Nucleus accumbens (tissue), 56 donors: ENCODE measurements at places on chromosomes 2 and 18.

DNA sequence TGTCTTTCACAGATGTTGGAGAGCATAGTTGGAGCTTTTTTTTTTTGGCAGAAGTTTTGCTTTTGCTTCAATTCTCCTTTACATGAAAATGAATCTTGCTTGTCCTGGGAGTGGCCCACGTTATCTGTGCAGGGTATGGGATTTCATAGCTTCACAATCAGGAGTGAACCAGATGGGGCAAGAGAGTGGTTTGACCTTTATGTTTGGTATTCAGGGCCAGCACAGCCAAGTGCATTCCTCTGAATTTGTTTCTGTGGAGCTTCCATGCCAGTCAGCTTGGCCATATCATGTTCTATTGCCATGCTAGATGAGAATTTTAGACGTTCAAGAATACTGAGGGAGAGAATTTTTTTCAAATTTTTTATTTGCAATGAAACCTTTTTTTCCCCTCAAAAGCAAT lies 116.6 kb downstream of the PRPF40A start:
- no peak for DNase-seq

DNA sequence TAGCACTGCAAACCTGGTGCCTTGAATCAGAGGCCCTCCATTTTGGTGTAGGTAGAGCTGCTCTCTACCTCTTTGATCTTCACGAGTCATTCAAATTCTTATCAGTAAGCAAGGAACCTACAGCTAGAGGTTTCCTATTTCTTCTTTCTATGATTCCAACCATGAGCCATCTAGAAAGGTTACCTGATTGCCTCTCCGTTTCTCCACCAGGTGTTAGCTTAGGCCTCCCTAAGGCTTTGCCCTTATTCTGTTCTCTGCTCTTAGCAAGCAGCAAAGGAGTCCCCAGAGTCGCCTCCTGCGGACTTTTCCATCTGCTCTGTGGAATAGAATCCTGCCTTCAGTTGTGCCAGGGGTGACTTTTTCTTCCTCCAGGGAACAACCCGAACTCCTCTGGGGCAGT lies 173.6 kb downstream of the GRB14 start:
- DNase-seq: no peak

- DNase-seq: no peak
These were observed 1.5 kb downstream of the XRCC5 start for GRCh38 chr2:216110620-216111019.

GRCh38 chr2:10891390-10891789 lies 20.3 kb upstream of the KCNF1 start:
- DNase-seq: no peak

GRCh38 chr2:201406077-201406662 lies 45.1 kb downstream of the TRAK2 start:
- DNase-seq: no peak

GRCh38 chr2:59892398-59892797 lies 661.1 kb downstream of the BCL11A start:
- DNase-seq: no peak

DNA sequence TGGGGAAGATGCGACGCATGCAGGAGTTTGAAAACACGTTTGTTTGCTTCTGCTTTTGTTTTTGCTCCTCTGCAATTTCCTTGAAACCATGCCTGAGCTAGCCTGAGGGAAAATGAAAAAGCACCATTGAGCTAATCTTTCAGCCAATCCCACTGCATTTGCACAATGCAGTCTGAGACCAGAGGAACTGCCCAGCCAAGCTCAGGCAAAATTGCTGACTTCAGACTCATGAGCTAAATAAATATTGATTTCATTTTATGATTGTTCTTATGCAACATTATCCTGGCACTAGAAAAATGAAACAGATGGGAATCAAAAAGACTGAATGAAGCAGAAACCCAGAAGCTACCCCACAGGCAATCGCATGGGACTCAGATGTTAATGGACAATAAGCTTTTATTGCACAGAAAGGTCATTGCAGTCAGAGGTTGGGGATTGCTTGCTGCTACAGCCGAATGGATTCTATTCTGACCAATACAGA lies 37.0 kb downstream of the TPRKB start:
- no peak for DNase-seq

DNA sequence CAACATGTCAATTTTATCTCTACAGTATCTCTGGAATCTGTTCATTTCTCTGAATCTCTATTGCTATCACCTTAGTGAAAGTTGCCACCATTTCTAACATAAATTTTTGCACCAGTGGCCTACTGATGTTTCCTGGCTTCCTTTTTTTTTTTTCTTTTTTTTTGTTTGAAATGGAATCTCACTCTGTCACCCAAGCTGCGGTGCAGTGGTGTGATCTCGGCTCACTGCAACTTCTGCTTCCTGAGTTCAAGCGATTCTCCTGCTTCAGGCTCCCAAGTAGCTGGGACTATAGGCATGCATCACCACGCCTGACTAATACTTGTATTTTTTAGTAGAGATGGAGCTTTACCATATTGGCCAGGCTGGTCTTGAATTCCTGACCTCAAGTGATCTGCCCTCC lies 35.1 kb downstream of the KCNJ13 start:
- DNase-seq: no peak

- DNase-seq: no peak
These were observed 523.1 kb upstream of the HS6ST1 start for GRCh38 chr2:128841803-128842202.

- no peak for DNase-seq
These were observed 789.4 kb upstream of the PIK3C3 start for GRCh38 chr18:41165625-41166024.

DNA sequence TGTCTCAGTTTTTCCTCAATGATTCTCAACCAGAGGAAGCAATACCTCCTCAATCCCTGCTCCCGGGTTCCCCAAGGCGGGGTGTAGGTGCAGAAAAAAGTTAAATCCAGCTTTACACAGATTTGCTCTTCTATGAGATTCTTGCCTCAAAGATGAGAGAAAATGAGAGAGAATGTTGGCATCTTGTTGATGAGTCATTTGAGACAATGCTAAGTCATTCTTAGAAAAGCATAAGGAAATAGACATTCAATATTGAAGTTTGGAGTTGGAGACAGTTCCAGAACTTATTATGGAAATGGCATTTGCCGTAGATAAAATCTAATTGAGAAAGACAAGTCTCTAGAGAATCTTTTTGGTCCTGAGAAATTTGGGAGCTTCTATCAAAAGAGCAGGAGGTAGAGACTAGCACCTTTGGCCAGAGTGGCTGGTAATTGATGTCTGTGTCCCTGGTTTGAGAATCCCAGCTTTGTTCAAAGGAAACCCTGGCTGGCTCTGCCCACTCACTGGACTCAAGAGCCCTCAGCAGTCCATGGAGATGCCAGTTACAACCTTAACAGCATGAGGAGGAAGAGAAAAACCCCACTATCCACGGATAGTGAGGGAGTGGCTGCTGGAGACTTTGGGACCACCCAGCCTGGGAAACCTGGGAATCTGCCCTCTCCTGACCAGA lies 181.2 kb downstream of the FAM124B start:
- no peak for DNase-seq

DNA sequence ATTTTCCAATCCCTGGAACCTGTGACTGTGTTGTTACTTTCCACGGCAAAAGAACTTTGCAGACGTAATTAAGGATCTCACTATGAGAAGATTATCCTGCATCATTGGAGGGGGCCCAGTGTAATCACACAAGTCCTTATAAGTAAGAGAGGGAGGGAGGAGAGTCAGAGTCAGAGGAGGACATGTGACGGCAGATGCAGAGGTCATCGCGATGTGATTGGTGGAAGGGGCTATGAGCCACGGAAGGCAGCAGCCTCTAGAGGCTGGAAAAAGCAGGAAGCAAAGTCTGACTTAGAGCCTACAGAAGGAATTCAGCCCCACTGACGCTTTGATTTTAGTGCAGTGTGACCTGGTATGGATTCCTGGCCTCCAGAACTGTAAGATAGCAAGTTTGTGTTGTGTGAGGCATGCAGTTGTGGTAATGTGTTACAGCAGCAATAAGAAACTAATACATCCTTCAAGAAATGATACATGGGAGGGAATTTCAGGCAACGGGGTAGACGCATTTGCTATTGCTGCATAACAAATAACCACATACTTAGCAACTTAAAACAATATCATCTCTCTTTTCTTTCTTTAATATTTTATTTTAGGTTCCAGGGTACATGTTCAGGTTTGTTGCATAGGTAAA lies 112.7 kb upstream of the SERPINE2 start:
- no peak for DNase-seq

DNA sequence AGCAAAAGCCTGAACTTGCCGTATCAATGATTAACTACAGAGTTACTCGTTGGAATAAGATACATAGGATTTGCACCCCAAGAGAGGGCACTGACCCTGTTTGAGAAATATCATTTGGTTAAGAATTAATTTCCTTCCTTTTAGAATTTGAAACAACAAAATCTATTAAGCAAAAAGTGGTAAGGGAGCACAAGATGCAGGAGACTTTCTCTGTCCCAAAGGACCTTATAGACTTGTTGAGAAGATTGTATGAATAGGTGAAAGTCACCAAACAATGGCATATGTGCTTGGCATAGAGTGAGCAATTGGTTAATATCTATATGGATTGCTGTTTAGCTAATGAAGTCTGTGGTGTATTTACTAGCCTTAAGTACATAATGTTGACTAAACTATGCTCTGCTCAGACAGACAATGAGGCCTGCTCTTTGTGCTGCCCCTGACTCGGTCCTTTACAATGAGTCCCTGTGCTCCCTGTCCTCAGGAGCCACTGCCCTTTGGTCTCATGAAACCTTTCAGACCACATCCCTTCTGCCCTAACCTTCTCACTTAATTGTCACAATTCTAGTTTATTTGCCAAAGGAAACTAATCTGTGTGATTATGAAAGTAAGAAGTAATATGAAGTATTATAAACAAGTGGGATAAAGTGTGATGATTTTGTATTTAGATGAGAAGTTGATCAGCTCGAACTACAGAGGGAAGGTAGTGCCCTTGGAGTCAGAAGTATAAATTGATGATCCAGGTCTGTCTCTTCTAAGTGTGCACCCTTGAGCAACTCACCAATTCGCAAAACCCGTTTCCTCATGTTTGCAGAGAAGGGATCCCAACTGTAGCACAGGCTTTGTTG lies 21.2 kb upstream of the HNMT start:
- DNase-seq: no peak

DNA sequence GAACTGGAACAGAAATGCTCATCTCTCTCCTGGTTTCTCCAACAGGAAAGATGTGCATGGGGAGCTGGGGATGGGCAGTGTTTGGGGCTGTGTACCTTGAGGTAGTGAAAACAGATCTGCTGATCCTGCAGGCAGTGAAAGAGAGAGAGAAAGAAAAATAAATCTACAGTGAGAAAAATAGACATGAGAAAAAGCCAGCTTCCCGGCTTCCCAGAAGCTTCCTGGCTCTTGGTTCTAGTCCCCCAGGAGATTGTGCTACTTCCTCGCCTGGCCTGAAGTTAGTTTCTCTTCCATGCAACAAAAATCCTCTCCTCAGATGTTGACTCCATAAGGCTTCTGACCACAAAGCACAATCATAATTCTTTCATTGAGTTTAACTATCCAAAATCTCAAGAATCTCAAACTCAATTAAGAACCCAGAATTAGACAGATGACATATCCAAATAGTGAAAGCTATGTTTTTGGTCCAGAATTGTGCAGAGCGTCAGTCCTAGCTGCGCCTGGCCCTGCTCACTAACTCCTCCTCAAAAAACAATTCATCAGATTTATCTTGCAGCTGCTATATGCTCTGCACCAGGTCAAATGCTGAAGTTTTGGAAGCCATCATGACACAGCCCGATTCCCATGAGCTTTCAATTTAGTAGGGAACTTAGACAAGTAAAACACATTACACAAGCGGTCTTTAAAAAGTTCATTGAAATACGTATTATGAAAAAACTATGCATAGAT lies 20.1 kb upstream of the NAB1 start:
- no peak for DNase-seq

GRCh38 chr2:4662161-4662779 lies 958.9 kb downstream of the DCDC2C start:
- no peak for DNase-seq
